ENCODE measurements at places on chromosomes 4 and X. TPM values are rescaled to one million over a fixed set of nuclear protein-coding genes. Genes with fewer than 3 reads are reported as not detected.

GRCh38 chr4:52202931-52203330, 151.8 kb downstream of the SPATA18 start:
- DNase-seq = no peak

TLR6 gene
- total RNA-seq = 2.9 TPM

PTPN13 gene
- total RNA-seq = not detected

DNA sequence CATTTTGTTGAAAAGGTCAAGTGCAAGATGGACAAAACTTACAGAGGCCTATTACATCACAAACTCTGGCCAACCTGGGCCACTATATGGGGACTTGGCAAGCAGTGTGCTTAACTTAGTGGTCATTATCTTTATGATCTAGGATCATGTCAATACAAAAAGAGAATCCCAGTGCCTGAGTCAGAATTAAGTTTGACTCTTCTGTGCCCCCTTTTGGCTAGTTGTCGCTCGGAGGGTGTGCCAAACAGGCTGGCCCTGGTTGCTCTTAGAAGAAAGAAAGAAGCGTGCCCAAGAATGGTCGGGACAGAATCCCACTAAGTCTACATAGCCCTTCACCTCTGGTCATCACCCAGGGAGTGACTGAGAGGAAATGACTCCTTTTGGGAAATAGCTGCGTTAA, 100.1 kb downstream of the EIF4E start:
- DNase-seq = peak; percentile 37

All from LHCN-M2 (cell line).